ENCODE measurements at places on chromosomes 7 and 10. TPM values are rescaled to one million over a fixed set of nuclear protein-coding genes. Genes with fewer than 3 reads are reported as not detected.

- no peak for DNase-seq
Measured at GRCh38 chr10:117132751-117133231, 5.3 kb downstream of the VAX1 start.

The DNAJC2 gene
- total RNA-seq, result 7.6 TPM

- DNase-seq, result no peak
Measured at GRCh38 chr7:131574741-131575140, 18.3 kb upstream of the PODXL start.

The FKBP6 gene
- total RNA-seq, result not detected

Data from ascending aorta (tissue), 2 donors.